GM04503 (cell line): ENCODE measurements at places on chromosomes 7 and 10.

GRCh38 chr7:113635492-113635891 is 283.3 kb downstream of the PPP1R3A start:
- no peak for DNase-seq

GRCh38 chr7:39016609-39017008 is 38.9 kb downstream of the POU6F2 start:
- DNase-seq: no peak

GRCh38 chr10:127040756-127041155 is 135.5 kb downstream of the DOCK1 start:
- DNase-seq: no peak

DNA sequence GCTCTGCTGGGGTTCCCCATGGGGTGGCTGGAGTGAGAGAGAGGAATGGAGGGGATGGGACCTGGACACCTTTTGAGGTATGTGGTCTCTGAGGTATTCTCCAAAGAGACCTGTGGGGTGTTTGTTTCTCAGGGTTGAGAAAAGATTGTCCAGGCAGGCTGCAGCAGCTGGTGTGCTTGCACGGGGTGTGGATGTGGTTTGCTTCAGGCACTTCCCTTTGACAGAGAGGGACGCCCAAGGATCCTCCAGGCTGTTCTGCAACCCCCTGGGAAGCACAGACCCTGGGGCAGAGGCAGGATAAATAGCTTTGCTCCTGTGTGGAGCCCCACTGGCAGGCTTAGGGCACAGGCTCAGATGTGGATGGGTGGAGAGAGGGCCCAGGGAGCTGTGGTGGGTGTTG is 115.1 kb upstream of the AGK start:
- no peak for DNase-seq

GRCh38 chr7:40793132-40793531 is 658.3 kb downstream of the SUGCT start:
- DNase-seq: no peak

- no peak for DNase-seq
Observed at GRCh38 chr7:18475488-18475887, 20.1 kb upstream of the HDAC9 start.

- no peak for DNase-seq
Observed at GRCh38 chr7:2483494-2483893, 7.3 kb upstream of the GRIFIN start.

GRCh38 chr7:34269084-34269483 is 363.7 kb downstream of the BMPER start:
- DNase-seq: no peak

DNA sequence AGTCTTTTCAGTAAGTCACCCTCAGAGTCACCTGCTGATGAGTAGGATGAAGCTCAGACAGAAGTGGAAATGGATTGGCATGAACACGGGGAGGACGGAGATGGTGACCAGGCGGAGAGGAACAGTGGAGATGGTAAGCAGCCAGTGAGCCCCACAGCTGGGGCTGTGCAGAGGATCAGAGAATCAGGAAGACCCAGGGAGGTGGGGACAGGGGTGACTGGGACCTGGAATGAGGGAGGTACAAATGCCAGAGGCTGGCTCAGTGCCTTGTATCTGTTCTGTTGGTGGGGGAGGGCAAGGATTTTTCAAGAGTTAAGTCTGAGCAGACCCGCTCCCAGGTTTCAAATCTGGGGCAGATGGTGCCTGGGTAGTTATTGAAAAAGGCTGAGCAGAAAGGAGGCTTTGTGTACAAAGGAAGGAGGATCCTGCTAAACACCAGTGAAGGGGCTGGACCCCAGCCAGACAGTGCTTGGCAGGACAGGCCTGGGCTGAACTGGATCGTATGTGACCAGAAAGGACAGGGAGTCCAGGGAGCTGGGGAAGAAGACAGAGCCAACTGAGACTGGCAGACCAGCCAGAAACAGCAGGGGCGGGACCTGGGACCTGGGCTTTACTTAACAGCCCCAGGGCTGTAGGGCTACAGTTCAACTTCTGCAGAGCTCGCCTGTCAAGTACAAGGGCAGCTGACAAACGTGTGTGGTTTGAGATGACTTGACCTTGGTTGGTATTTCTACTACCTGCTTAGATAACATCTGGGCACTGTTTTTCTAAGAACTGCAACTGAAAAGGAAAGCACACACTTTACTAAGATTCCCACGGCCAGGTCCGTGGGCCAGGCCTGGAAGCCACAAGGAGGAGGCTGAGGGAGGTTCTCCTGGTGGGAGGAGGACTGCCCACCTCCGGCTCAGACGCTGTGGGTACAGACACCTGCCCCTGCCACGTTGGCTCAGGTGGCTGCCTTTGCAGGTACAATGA is 13.2 kb upstream of the FRMPD2 start:
- no peak for DNase-seq

DNA sequence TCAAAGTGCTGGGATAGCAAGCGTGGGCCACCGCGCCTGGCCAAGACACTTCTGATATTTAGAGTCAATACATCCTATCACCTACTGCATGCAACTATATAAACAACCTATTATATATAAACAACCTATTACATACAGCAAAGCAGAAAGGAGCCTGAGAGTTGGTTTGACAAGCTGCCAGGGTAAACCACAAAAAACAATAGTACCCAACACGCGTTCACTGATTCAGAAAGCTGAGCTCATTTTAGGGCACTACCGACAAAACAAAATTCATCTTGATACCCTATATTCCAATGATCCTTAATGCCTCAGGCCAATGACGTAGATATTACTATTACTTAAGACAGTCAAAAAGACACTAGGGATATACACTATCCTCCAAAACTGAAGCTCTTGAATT is 16.2 kb downstream of the MALSU1 start:
- DNase-seq: no peak

- DNase-seq: no peak
Observed at GRCh38 chr7:157276731-157277562, 59.9 kb upstream of the DNAJB6 start.
